Activated CD4-positive, alpha-beta T cell treated with anti-CD3 and anti-CD28 coated beads for 36 hours (primary cell): ENCODE measurements at places on chromosomes 2 and 18. TPM values are rescaled to one million over a fixed set of nuclear protein-coding genes. Genes with fewer than 3 reads are reported as not detected.

DNA sequence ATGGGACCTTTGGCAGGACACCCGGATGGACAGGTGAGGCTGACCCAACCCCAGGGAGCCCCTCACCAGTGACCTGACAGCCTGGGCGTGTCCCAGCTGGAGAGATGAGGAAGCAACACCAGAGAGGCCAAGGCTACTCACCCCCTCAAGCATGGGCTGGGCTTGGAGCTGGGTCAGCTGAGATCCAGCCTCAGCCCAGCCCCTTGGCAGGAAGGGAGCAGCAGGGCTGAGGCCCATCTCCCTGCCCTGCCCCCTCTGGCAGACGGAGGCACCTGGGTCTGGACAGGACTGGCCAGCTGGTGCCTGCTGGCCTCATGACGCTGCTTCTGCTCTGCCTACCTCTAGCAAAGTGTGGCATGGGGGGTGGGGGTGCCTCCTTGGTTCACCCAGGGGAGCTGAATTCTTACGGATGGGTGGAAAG is 37.8 kb downstream of the HS6ST1 start:
- no peak for DNase-seq

DNA sequence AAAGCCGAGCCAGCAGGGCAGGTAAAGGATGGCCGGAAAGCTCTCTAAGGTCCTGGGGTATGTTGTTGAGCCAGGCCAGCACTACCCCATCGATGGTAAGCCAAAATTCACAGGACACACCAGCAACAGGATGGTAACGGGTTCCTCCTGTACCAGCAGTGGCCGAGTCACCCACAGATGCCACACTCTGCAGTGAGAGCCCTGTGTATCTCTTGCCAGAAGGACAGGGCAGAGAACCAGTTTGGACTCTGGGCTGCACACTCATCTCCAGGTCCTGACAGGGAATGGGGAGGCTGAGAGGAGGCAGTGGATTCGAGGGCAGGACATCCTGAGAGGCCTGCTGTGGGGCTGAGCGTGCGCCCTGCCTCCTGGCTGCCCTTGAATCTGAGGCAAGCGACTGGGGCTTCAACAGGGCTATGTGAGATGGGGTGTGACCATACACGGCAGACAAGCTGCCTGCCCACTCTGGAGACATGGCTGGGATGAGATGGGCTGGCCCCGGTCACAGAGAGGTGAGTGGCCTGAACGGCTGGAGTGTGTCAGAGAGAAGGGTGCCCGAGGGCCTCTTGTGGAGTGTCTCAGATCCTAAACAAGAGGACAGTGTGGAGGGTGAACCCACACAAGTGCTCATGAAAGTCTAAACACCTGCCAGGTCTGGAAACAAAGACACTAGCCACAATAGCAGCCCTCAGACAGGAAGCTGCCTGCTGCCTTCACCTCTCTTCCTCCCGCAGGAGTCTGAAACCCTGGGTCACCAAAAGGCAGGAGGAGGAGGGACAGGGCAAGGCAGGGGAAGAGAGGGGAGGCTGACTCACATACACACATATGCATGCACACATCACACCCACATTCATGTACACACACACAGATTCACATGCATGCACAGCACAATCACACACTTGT is 182.3 kb downstream of the LOXHD1 start:
- DNase-seq = no peak

- no peak for DNase-seq
Observed at GRCh38 chr2:22086726-22087125, 963.0 kb downstream of the TDRD15 start.

DNA sequence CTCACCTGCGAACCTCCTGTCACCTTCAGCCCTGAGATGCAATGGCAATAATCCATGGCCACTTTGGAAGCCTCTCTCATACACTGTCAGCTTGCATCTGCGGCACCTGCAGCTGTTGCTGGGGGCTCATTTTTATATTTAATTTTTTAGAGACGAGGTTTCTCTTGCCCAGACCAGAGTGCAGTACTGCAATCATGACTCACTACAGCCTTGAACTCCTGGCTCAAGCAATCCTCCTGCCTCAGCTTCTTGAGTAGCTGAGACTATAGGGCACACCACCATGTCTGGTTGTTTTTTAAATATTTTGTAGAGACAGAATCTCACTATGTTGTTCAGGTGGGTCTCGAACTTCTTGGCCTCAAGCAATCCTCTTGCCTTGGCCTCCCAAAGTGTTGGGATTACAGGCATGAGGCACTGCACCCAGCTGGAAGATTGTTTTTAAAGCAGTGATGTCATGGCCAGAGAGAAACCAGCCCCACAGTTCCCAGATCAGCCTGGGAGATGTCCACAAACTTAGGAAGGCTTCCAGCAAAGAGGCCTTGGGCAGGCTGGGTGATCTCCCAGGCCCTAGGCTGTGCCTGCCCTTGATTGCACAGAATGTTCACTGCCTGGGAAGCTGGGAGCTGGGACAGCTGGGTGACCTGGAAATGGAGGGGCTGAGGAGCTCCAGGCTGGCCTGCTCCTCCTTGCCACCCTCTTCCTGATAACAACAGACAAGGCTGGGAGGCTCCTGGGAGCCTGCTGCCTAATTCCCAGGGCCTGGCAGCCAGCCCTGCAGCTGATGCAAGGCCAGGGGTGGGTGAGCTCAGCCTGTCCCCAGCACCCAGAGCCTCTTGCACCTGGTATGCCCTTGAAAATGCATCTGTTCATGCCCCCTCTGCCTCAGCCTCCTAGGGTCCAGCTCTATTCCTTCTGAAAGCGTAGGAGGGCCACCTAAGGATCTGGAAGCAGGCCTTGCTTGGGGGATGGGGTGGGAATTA is 27.1 kb downstream of the SH2D6 start:
- no peak for DNase-seq

GRCh38 chr2:222034058-222034457 is 264.7 kb downstream of the PAX3 start:
- DNase-seq = no peak

GRCh38 chr2:7620255-7620654 is 703.0 kb downstream of the RNF144A start:
- DNase-seq = no peak

- no peak for DNase-seq
Observed at GRCh38 chr18:13223311-13224143, 5.0 kb downstream of the LDLRAD4 start.

- DNase-seq = no peak
Observed at GRCh38 chr2:30185178-30185577, 38.4 kb downstream of the YPEL5 start.

DNA sequence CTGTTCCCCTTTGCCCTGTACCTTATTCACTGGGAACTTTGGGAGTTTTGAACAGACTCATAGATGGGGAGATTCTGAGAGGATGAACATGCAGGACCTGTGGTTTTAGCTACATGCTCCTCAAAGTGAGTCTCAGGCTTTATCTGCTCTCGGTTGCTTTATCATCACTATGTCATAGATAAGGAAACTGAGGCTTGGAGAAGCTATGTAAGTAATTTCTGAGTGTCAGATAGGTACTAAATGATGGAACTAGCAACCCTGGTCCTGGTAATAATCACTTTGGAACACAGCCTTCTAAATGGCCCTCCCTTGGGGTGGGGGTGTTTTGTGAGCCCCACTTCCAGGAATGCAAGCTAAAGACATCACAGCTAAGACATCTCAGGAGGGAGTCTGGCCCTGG is 186.2 kb upstream of the MEX3C start:
- DNase-seq = no peak

DNA sequence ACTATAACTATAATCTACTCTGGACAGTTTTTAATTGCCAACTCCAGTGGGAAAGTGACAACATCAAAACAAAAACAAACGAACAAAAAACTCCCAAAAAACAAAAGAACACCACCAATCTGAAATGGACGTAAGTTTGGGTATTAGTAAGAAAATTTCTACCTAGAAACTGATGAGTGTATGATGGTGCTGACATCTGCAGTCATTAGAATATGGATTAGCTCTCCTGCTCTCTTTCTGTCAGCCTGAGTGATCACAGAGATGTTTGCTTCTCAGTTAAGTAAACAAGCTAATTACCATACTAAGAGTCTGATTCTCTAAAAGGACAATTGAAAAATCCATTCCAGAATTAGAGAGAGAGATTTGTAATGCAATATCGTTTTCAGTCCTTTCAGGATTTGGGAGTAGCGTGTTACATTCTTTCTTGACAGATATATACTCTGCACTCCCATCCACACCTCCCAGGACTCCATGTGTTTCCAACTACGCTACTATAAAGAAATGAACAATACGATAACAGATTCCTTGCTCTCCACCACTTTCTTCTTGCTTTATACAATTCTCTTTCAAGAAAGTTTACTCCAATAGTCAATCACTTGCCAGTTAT is 1347.4 kb upstream of the PIK3C3 start:
- DNase-seq = no peak

GRCh38 chr2:134609924-134610513 is 108.8 kb downstream of the TMEM163 start:
- no peak for DNase-seq

- DNase-seq = no peak
Observed at GRCh38 chr2:26887151-26887550, 39.2 kb downstream of the DPYSL5 start.

GRCh38 chr18:49152885-49153284 is 202.1 kb upstream of the SMAD7 start:
- no peak for DNase-seq

DNA sequence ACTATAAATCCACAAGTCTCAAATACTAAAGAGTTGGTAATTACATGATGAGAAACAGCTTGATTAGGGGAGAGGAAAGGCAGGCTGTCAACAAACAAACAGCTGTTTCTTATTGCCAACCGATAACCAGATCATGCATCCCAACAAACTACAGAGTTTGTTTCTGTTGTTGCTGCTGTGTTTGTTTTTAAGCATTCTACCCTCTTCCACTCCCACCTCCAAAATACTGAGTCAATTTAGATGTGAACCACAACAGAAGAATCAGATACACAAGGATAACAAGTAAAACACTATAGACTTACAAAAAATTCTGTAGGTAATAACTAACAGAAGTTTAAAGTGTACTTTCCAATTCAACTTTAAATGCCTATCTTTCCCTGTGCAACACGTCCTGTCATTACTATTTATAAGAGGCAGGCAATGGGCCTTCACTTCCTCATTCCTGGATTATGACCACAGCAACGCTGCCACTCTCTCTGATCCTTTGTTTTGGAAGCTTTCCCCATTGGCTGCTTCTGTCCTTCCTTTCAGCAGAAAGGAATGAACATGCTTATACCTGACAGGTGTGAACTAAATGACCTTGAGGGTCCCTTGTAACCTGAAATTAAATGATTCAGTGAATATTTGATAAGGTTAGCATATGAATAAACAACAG is 152.0 kb downstream of the SRBD1 start:
- no peak for DNase-seq

GRCh38 chr2:216571909-216572513 is 61.2 kb upstream of the IGFBP2 start:
- DNase-seq = no peak

GRCh38 chr2:28318023-28318422 is 74.6 kb upstream of the FOSL2 start:
- DNase-seq = no peak

- no peak for DNase-seq
Observed at GRCh38 chr2:180367815-180368214, 360.7 kb upstream of the CWC22 start.

- no peak for DNase-seq
Observed at GRCh38 chr2:74239346-74239745, 40.9 kb downstream of the MTHFD2 start.

DNA sequence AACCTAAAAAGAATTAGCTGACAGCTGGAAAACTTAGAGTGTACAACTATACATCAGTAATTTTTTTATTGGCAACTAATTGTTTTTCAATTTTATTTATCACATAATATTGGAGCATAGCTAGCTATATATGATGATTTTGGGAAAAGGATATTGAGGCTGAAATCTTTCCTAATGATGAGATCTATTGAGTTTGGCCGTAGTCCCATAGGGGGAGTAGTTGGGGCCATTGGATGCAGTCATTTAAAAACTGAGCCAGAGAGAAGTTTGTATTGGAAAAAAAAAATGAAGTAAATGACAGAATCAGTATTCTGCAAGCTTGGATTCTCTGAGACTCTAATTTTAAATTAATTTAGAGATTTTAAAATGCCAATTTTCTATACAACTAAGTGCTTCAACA is 179.8 kb downstream of the LTBP1 start:
- DNase-seq = no peak

- no peak for DNase-seq
Observed at GRCh38 chr2:9174771-9175437, 31.7 kb upstream of the ASAP2 start.

GRCh38 chr2:42105330-42106256 is 57.8 kb downstream of the PKDCC start:
- DNase-seq = peak; percentile 92

- DNase-seq = no peak
Observed at GRCh38 chr2:50627505-50627904, 404.4 kb downstream of the NRXN1 start.

The UPP2 gene
- not detected for total RNA-seq

The TMBIM1 gene
- total RNA-seq = 51.1 TPM

The ALPG gene
- not detected for total RNA-seq

The G6PC2 gene
- not detected for total RNA-seq
